ENCODE measurements at places on chromosomes 1 and 21.
A peak's percentile ranks its signal among the peaks of the same experiment; 100 is the strongest.

DNA sequence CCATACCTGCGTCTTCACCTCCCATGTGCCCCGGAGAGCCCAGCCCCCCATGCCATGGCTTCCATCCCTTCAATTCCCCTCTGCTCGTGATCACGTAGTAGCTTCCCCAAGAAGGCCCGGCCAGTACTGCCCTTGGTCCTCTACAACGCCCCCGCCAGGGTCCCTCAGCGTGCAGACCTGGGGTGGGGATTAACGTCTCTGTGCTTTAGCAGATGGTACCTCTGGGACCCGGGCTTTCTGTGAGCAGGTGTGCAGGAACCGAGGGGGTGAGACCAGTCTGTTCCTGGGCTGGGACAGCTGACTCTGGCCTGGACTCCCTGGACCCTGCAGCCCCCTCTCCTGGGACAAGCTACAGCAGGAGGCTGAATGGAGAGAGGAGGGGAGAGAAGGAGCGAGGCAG is 1.2 kb downstream of the PLCH2 start:
- DNase-seq: no peak

GRCh38 chr1:15538771-15539170 is 12.1 kb downstream of the DNAJC16 start:
- DNase-seq: no peak

GRCh38 chr1:15412843-15413242 is 3.2 kb downstream of the EFHD2 start:
- no peak for DNase-seq

- DNase-seq: no peak
These were observed 26.0 kb downstream of the KIFAP3 start for GRCh38 chr1:170048515-170048914.

GRCh38 chr1:29356663-29357062 is 120.3 kb downstream of the PTPRU start:
- no peak for DNase-seq

GRCh38 chr1:228204958-228205357 is 2.9 kb upstream of the OBSCN start:
- DNase-seq: no peak

GRCh38 chr1:39896909-39897685 is 4.6 kb downstream of the MYCL start:
- DNase-seq: no peak

DNA sequence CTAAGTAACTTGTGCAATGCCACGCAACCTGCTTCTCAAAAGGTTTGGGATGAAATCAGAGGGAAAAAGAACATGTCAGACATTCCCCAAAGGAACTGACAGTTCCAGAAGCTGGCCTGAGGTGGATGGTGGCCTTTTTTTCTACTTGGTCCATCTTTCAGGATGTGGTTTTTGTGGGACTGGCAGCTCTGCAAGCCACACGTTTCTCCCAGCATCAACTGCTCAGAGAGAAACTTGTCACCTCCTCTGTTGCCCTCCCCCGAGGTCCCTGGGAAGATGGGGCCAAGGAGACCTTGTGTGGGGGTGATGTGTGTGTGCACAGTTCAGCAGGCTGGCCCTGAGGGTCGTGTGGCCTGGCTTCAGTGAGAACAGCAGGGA is 2.5 kb upstream of the DHRS3 start:
- peak; percentile 49 for DNase-seq

DNA sequence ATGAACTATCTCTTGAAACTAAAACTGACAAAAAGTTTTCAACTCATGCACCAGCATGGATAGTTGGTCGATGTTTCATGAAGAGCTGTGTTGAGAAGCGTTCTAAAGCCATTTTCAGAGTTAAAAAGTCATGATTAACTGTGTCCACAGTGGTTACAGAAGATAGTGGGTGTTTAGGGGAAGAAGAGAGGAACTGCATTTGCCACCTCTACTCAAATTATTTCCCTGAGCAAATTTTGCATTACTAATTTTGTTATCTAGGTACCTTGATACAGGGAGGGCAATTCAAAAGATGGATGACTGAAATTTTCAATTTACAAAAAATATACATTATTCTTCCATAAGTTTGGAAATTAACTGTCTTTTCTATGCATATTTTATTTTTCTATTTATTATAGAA is 15.5 kb downstream of the SAMSN1 start:
- DNase-seq: no peak

- DNase-seq: peak; percentile 75
These were observed 247.1 kb upstream of the RAB4A start for GRCh38 chr1:229023651-229024300.

Data from GDM1 (cell line).